ENCODE measurements at places on chromosomes 3 and 15.

GRCh38 chr3:79845546-79845945 lies 77.7 kb upstream of the ROBO1 start:
- no peak for DNase-seq

GRCh38 chr3:149705416-149705815 lies 46.9 kb downstream of the COMMD2 start:
- no peak for DNase-seq

DNA sequence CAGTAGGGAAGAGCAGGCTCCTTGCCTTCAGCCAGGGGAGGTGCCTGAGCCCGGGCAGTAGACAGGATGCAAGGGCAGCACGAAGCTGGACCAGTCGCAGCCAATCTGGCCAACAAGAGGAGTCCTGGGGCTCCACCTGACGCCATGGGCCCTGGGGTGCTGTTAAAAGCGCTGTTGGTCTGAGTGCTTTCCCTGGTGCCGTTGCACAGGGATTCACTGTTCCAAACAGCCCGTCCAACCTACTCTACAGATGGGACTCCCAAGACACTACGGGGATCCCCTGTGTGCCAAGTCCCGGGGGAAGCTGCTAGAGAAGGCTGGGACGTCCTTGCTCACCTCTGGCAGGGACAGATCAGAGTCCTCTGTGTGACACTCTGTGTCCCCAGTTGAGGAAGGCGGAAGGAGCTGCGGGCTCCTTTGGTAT lies 632 bp downstream of the CTSH start:
- DNase-seq: no peak

DNA sequence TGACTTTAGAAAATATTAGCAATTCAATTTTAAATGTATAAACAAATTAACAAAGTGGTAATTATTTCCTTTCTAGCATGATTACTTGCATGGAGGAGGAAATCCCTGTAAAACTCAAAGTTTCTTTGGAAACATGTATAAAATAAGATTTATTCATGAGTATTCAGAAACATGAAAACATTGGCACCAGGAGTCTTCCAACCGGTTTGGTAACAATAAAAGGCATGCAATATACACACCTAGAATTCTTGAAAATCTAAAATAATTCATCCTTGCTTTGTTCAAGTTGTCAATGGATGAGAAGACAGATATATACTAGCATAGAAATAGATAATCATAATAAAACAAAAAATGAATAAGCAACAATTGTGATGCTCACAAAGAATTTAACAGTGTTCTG lies 76.4 kb downstream of the ZPLD1 start:
- no peak for DNase-seq

GRCh38 chr15:51493892-51494291 lies 128.7 kb downstream of the DMXL2 start:
- no peak for DNase-seq

DNA sequence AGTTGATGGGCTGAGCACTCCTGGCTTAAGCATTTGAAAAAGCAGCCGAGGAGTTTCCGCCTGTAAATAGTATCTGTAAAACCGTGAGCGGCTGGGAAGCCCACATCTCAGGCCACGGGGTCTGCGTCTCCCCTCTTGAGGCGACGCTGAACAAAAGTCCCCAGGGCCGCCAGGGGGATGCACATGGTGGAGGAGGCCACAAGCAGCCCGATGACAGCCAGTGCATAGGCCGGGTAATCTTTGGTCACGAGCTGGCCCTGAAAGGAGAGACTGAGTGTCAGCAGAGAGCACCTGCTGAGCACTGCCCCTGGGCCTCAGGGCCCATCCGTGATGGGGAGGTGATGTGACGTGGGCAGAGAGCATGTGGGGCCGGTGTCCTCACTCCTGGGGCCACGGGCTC lies 37.5 kb downstream of the SLC6A20 start:
- DNase-seq: no peak

DNA sequence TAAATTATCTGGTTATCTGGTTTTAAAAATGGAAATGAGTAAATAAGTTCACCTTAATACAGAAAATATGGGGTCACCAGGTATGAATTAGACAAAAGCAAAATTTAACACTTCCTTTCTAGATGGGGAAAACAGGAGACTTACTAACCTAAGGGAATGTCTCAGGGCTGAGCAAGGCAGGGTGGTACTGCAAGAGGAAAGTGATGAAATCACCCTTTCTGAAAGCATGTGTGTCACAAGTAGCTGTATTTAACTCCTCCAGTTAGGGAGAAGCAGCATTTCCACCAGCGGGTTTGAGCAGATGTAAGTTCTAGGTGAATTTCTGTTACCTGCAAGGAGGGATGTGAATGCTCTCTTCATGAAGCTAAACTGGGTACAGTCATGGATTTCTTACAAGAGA lies 629.1 kb downstream of the MECOM start:
- no peak for DNase-seq

GRCh38 chr3:11713171-11713570 lies 69.5 kb upstream of the VGLL4 start:
- DNase-seq: no peak

GRCh38 chr15:22229990-22230819 lies 149.9 kb downstream of the OR4M2 start:
- no peak for DNase-seq

DNA sequence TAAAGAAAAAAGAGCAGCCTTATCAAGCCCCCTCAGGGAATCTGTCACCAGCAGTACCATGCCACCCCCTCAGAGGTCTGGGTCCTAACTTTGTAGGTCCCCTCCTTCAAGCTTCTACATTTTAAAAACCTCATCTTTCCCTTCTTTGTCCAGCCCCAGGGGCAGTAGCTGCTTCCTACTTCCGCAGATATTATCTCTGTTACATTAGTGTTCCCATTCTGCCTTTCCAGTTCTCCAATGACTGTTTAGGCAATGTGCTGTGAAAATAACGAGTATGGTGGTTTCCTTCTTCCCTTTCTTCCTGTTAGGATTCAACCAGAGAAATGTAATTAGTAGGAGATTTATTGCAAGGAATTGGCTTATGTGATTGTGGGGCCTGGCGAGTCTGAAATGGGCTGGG lies 126.1 kb upstream of the TNIK start:
- DNase-seq: no peak

GRCh38 chr3:76561494-76562236 lies 478.2 kb upstream of the ROBO2 start:
- no peak for DNase-seq

DNA sequence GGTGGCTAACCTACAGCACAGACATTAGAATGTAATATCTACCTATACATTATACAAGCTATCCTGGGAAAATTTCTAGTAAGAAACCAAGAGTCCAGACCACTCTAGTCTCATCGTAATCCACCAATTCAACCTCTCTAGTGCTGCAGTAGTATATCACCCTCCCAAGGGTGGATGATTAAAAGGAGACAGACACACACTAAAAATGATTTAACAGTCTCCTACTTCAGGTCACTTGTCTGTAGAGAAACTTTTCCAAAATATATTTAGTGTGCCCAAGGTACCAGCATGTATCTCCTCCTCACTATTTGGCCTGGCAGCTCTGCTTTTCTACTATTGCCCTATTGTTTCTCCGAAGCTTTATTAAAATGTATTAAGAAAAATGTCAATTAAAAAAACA lies 45.0 kb downstream of the ZBTB20 start:
- DNase-seq: no peak

- no peak for DNase-seq
Measured at GRCh38 chr3:98855806-98856400, 45.6 kb downstream of the DCBLD2 start.

DNA sequence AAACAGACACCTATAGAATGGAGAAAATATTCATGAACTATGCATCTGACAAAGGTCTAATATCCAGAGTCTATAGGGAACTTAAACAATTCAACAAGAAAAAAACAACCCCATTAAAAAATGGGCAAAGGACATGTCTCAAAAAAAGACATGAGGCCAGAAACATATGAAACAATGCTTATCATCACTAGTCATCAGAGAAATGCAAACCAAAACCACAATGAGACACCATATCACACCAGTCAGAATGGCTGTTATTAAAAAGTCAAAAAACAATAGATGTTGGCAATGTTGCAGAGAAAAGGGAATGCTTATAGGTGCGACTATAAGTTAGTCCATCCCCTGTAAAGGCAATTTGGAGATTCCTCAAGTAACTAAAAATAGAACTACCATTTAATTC lies 11.4 kb upstream of the HDGFL3 start:
- DNase-seq: no peak

GRCh38 chr3:160130950-160131349 lies 94.3 kb upstream of the C3orf80 start:
- DNase-seq: no peak

DNA sequence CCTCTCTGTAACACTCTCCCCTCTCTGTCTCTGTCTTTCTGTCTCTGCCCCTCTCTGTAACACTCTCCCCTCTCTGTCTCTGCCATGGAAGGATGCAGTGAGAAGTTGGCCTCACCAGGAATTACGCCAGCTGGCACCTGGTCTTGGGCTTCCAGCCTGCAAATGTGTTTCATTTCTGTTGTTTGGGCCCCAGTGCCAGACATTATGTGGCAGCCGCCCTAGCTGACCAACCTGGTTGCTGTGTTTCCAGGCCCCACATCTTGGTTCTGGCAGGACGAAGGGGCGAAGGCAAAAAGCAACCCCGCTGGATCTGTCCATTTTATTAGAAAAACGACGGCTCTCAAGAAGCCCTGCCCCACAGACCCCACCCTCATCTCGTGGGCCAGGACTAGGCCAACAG lies 5.2 kb upstream of the ZXDC start:
- no peak for DNase-seq

DNA sequence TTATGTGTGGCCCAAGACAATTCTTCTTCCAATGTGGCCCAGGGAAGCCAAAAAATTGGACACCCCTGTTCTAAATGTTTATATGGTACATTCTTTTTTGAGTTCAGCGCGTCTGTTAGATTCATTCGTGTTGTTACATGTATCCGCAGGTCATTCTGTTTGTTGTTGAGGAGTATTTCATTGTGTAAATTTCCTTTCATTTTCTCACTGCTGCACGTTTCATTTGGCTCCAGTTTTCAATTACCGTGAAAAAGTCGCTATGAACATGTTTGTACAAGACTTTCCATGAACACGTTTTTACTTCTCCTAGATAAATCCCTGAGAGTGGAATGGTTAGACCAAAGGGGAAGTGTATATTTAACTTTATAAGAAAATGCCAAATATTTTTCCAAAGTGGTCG lies 7.5 kb upstream of the OPA1 start:
- DNase-seq: no peak

- DNase-seq: no peak
Measured at GRCh38 chr3:46349484-46350261, 4.2 kb upstream of the CCR2 start.

GRCh38 chr3:186965141-186965879 lies 35.0 kb downstream of the ST6GAL1 start:
- DNase-seq: no peak

DNA sequence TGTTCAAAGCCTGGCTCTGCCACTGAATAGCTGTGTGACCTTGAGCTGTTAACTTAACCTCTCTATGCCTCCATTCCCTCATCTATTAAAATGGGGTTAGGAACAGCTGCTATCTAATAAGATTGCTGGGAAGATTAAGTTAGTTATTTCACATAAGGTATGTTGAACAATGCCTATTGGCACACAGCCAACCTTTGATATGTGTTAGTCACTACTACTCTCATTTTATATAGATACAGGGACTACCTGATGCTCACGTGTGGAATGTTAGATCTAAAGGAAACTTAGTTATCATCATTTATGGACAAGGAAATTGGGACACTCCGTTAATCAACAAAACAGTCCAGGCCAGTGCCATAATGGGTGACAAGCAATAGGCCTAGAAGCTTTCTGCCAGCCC lies 332.4 kb upstream of the PPP2R3A start:
- DNase-seq: no peak

DNA sequence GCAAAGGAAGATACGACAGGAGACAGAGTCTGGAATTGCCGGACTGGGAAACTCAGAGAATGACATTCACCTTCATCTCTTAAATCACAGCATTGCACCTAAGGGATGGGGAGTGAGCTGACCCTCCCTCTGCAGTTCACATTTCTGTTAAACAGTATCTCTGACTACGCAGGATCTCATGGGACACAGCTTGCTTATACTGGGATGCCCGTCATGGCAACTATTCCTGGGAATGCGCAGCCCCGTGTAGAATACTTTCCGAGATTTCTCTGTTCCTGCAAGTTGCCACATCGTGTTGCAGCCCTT lies 232.5 kb upstream of the HES1 start:
- no peak for DNase-seq

DNA sequence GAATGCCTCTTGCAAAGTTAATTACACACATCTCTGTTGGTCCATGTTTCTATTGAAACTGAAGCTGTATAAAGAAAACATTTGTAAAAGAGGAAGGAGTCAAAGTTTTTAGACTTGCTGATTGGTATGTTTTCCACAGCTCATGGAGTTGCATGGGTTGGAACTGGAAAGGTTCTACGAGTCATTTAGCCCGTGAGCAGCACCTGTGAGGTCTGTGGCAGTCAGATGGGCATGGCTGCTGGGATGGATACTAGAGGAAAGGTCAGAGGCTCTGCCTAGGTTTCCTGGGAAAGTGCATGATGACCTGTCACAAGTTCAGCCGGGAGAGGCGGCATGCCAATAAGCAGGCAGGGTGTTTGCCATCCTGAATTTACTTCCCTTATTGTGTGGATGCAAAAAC lies 155.4 kb downstream of the CACNA1D start:
- no peak for DNase-seq

GRCh38 chr3:111724694-111725093 lies 129.5 kb upstream of the ZBED2 start:
- DNase-seq: no peak

DNA sequence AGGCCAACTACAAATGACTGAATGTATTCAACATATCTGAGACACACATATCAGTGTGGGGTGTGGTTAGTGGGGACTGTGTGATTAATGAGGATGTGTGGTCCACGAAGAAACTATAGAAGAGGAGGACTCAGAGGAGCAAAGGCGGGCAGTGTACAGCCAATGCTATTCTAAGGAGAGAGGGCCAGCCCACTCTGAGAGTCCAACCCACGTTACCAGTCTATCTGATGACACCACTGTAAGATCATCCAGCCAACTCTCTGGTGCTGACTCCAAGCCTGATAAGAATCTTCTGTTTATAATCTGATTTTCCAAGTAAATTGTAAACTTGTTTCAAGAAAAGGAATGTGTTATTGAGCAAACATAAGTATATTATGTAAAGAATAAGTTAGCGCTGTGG lies 47.2 kb downstream of the MCF2L2 start:
- no peak for DNase-seq

DNA sequence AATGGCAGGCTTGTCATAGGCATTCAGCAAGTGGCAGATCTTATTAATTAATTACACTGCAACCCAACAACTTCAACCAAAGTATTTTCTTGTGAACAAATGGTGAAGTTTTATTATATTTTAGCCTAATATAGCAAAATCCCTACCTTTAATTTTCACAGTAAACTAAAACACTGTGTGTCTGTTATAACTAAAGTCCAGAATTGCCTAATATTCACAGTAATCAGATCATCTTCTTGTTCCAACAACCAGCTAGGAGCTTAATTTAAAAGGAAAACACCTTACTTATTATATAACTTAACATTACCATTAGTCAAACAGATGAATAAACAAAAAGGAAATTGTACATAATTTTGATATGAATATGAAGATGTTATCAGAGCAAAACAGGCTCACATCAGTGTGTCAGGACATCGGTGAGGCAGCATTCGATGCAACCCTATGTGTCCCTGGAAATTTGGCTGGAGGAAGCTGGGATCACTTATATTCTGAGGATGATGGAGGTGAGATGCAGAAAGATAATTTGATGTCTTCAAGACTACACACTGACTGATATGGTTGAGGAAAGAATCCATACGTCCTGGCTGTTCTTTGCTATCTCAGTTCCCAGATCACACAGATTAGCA lies 189.3 kb upstream of the EIF1B start:
- DNase-seq: no peak
